Right renal pelvis (tissue), 4 donors: ENCODE measurements at places on chromosomes 16 and 17. TPM values are rescaled to one million over a fixed set of nuclear protein-coding genes. Genes with fewer than 3 reads are reported as not detected.

The NPIPA7 gene
- polyA plus RNA-seq, result 20.3 TPM

The TP53TG3C gene
- polyA plus RNA-seq, result not detected

The KRT17 gene
- polyA plus RNA-seq, result 2.6 TPM

The OR1F1 gene
- polyA plus RNA-seq, result not detected

The RNF112 gene
- 1.8 TPM for polyA plus RNA-seq

The ADGRG3 gene
- polyA plus RNA-seq, result 0.36 TPM

The SPNS2 gene
- polyA plus RNA-seq, result 44.3 TPM

The GDPD3 gene
- polyA plus RNA-seq, result 14.8 TPM
